Endodermal cell (in vitro differentiated cells): ENCODE measurements at places on chromosomes 5 and 9. TPM values are rescaled to one million over a fixed set of nuclear protein-coding genes. Genes with fewer than 3 reads are reported as not detected.
A peak's percentile ranks its signal among the peaks of the same experiment; 100 is the strongest.

DNA sequence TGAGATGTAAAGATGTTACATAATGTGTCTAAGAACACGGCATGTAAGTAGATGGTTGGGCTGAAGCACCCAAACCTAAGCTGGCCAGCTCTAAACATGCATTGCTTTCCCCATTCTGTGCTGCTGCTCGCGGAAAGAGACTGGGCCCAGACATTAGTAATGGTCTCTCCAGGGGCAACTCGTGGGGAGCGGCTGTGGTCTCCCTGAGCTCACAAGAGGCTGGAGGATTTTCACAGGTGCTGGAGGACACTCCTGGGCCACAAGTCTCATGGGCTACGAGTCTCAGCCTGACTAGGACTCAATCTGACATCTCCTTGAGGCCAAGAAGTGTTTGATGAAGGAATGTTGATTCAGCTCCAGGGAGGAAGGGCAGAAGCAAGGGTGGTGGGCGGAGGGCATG lies 92.7 kb upstream of the PTCH1 start:
- DNase-seq, result no peak

- DNase-seq, result no peak
These were observed 684.0 kb upstream of the ACO1 start for GRCh38 chr9:31700252-31701045.

Gene TMC1
- total RNA-seq, result 0.05 and 0.09 TPM in 2 replicates

Gene FBXW5
- 76.1 and 76.5 TPM in 2 replicates for total RNA-seq

- peak; percentile 62 for DNase-seq
These were observed 107.3 kb upstream of the SPIN1 start for GRCh38 chr9:88280816-88281382.

Gene PCDHB10
- 2.9 and 3.0 TPM in 2 replicates for total RNA-seq

DNA sequence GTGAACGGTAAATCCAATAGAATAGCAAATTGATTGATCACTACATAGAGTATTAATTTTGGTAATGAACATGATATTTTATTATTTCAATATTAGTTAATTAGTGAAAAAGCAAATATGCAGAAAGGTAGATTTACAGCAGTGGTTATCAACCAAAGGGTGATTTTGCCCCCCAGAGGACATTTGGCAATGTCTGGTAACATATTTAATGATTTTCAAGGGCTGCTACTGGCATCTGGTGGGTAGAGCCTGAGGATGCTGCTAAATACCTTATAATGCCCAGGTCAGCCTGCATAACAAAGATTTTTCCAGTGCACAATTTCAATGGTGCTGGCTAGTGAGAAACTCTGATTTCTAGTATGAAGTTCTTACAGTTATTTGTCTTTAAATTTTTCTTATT lies 1313.7 kb downstream of the PTPRD start:
- no peak for DNase-seq

Gene ANXA6
- 206 and 235 TPM in 2 replicates for total RNA-seq

DNA sequence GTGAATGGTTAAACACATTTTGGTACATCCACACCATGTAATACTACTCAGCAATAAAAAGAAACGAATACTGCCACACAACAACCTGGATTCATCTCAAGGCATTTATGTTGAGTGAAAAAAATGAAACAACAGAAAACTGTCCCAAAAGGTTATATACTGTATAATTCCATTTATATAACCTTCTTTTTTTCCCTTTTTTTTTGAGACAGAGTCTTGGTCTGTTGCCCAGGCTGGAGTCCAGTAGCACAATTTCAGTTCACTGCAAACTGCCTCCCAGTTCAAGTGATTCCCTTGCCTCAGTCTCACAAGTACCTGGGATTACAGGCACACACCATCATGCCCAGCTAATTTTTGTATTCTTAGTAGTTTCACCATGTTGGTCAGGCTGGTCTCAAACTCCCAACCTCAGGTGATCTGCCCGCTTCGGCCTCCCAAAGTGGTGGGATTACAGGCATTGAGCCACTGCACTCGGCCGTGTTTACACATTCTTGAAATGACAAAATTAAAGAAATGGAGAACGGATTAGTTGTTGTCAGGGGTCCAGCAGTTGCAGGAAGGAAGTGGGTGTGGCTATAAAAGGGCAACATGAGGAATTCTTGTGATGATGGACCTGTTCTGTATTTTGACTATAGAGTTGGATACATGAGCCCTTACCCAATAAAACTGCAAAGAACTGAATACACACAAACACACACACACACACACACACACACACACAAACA lies 17.4 kb downstream of the PPP6C start:
- DNase-seq, result no peak

GRCh38 chr9:7454624-7455023 lies 345.0 kb downstream of the DMAC1 start:
- DNase-seq, result no peak
